ENCODE measurements at places on chromosomes 3 and 15. TPM values are rescaled to one million over a fixed set of nuclear protein-coding genes. Genes with fewer than 3 reads are reported as not detected.

DNA sequence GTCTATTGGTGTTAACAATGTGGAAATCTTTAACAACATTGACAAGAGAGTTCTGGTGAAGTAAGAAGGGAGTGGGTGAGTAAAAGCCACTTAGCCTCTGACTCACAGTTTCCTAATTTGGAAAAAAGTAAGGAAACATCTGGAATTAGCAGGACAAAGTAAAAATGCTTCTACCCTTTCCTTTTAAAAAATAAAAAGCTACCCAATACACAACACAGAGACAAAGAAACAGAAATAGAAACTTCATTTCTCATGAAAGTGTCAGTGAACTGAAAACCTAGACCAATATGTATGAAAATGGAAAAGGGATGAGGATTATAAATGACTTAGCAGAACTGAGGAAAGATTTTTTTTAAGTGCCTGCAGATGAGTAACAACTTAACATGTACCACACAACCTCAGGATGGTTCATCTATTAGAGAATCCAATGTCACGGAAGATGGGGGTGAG lies 65.4 kb downstream of the SSR3 start:
- DNase-seq, result no peak

DNA sequence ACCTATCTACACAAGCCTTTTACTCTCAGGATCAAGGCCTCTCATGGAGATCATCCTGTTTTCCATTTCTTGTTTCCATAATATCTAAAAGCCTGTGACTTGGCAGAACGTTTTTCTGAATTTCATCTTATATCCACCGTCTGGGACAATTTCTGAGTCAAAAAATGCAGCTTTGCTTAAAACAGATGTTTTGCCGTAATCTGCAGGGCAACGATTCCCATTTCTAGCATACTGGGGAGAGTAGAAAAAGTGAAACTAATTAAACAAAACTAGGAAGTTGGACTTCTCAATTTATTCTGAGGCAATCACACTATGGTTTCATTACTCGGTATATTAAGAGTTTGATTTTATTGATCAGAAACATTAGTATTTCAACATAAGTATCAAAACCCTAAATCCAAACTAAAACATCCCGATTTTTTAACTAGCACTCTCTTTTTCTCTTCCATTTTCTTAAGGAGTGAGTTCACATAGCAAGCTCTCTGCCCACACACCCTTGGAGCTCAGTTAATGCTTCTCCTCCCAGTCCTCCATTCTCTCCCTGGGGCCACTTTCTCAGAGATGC lies 33.6 kb downstream of the SPATA12 start:
- DNase-seq, result peak; percentile 71

GOLGA6B gene
- not detected for polyA plus RNA-seq

ANKRD34C gene
- not detected for polyA plus RNA-seq

OR5K2 gene
- 0.21 TPM for polyA plus RNA-seq

DNA sequence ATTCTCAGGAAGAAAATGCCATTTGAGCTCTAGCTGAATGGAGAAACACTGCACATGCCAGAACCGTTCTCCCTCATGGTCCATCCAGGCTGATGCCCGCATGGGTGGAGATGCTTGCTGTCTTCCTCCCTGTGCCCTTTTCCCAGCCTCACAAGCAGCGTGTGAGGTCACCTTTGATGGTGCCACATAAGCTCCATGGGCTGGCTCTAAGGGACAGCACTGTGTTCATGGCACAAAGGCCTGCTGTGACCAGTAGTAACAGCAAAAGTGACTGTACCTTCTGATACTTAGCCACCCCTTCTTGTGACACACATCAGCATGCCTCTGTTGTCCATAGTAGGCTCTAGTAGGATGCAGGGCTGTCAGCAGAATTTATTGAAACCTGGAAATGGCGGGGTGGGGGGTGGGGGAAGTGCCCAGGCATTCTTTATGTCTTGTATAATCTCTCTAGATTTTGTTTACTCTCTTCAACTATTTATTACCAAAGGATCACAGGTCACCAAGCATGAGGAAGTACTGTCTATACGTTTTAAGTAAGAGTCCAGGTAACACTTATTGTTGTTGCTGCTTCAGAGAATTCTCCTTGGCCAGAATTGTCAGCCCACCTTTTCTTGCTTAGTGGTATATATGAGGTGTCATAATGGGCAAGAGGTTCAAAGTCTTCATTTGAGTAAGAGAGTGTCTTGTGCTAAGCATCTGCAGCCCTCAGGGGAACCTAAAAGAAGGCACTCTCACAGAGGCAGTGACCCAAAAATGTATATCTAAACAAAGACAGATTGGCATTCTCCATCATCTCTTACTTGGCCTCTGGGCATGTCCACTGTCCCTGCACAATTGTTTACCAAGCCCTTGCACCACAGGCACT lies 56.5 kb downstream of the RAB7A start:
- no peak for DNase-seq

GMPS gene
- polyA plus RNA-seq, result 40.6 TPM

FANCD2OS gene
- not detected for polyA plus RNA-seq

PLAAT1 gene
- 18.0 TPM for polyA plus RNA-seq

- peak; percentile 84 for DNase-seq
Observed at GRCh38 chr3:115819785-115820384, 196.6 kb downstream of the GAP43 start.

DNA sequence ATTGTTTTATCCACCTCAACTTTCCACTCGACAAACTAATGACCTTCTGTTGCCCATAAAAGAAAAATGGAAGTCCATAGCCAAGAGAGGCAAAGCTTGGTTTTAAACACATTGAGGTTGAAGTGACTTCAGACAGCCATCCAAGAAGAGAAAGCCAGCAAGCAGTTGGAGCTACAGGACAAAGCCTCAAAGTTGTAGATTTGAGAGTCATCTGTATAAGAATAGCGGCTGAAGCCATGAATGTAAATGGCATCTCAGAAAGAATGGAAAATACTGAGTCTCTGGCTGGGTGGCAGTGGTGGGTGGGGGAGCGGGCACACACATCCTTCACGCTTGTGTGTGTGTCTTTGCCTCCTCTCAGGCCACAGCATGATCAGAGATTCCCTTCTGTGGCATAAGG lies 124.1 kb upstream of the CHRM5 start:
- DNase-seq, result no peak

All from muscle of arm (tissue), 14 donors.